ENCODE measurements at places on chromosomes 11 and 22. TPM values are rescaled to one million over a fixed set of nuclear protein-coding genes. Genes with fewer than 3 reads are reported as not detected.
A peak's percentile ranks its signal among the peaks of the same experiment; 100 is the strongest.

GRCh38 chr11:123475469-123475868, 45.4 kb downstream of the GRAMD1B start:
- no peak for DNase-seq

DNA sequence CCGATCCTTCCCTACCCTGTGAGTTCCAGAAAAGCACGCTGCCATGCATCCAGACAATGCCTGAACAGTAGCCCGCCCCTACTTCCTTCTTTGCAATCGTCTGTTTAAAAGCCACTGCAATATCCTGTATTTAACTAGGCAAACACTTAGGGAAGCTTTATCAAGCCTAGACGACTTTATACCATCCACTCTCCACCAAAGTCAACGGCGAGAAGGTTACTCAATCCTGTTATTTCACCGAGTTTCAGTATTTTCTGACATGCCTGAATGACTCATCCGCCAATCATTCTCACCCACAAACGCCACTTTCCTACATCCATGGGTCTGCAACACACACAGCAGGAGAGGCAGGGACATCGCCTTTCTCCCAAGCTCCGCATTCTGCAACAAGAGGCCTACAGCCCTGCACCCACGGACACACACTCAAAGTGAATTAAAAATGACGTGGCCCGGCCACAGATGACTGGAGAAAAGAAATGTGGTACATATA, 9.3 kb downstream of the CELSR1 start:
- no peak for DNase-seq

GRCh38 chr11:35391922-35392688, 27.3 kb downstream of the SLC1A2 start:
- peak; percentile 94 for DNase-seq

DNA sequence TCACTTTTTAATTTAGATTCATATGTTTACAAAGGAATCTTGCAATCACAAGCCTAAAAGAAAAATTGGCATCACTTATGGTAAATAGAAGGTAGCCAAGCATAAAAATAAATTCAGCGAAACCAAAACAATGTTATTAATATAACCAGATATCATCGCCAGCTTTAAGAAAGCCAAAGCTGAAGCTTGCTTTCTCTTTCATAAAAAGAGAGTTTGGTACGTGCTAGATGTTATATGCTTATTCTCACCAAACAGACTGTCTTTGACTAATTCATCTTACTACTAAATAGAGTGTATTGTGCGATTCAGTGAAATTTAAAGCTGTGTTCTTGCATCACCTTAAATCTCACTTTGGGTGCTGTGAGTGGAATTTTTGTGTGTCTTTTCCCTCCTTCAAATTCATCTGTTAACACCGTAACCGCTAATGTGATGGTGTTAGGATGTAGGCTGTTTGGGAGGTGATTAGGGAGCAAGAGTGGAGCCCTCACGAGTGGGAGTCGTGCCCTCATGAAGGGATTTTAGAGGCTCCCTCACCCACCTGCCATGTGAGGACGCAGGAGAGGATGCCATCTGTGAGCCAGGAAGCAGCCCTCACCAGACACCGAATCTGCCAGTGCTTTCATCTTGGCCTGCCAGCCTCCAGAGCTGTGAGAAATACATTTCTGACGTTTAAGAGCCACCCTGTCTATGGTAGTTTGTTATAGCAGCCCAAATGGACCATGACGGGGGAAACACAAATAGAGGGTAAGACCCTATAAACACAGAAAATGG, 134.1 kb upstream of the TMEM45B start:
- peak; percentile 60 for DNase-seq

DNA sequence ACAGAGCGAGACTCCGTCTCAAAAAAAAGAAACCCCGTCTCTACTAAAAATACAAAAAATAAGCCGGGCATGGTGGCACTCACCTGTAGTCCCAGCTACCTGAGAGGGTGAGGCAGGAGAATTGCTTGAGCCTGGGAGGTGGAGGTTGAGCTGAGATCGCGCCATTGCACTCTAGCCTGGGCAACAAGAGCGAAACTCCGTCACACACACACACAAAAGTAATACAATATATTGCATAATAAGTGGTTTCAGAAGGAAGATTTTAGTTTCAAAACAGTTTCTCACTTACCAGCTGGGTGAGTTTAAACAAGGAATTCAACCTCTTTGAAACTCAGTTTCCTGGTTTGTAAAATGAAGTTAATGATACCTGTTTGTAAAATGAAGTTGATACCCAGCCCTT, 32.7 kb upstream of the HTR3A start:
- no peak for DNase-seq

- DNase-seq, result no peak
Measured at GRCh38 chr11:47765086-47765485, 2.1 kb downstream of the FNBP4 start.

GRCh38 chr11:73792584-73792983, 4.9 kb downstream of the MRPL48 start:
- DNase-seq, result no peak

DNA sequence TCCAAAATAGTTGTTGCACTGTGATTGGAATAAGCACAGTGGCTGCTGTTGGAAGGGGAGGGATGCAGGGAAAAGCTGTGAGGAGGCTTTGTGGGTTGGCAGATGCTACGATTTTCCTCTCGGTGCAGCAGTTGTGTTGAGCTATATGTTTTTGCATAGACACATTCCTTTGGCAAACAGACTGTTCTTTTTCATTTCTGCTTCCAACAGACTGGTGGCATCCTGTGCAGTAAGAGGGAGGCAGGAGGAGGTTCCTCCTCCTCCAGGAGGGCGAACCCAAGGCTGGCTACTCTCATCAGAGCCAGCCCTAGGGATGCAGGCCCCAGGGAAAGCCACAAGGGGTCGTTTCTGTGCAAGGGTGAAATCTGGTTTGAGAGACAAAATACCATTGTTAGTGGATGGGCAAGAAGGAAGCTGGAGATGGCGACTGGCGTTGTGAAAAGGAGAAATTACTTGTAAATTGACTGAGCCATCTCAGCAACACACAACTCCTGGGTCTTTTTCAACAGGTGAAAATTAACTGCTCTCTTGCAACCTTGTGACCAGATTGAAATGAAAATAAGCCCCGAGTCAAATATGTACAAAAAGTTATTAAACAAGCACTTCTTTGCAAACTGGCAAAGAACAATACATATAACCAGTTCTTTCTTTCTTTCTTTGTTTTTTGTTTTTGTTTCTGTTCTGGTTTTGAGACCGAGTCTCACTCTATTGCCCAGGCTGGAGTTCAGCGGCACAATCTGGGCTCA, 26.5 kb upstream of the UBASH3B start:
- peak; percentile 88 for DNase-seq

DNA sequence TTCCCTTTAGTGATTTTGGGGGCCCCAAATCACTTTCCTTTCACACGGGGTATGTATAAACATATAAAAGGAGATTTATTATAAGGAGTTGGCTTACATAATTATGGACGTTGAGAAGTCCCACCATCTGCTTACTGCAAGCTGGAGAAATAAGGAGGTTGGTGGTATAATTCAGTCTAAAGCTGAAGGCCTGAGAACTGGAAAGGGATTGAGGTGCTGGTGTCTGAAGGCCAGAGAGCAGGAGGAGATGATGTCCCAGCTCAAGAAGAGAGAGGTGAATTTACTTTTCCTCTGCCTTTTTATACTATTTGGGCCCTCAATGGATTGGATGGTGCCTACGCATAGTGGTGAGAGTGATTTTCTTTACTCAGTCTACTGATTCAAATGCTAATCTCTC, 1.3 kb upstream of the ZNF202 start:
- DNase-seq, result no peak

DNA sequence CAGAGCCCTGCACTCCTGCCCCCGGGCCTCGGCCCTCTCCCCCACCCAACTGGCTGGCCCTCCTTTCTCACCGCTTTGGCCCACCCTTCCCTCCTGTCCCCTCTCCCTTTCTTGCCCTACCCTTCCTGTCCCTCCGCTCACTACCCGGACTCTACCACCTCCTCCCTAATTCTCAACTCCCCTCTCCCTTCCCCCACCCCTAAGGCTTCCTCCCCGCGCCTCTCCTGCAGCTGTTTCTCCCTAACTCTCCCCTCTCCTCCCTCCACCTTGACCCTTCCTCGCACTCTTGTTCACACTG, 421 bp downstream of the SLC15A3 start:
- no peak for DNase-seq

The MS4A12 gene
- not detected for total RNA-seq

The RFPL3 gene
- not detected for total RNA-seq

The FOXRED2 gene
- 48.0 TPM for total RNA-seq

All from osteocyte (in vitro differentiated cells).